ENCODE measurements at places on chromosomes 6 and 20. TPM values are rescaled to one million over a fixed set of nuclear protein-coding genes. Genes with fewer than 3 reads are reported as not detected.

CYP39A1 gene
- not detected for total RNA-seq

CNBD2 gene
- total RNA-seq, result 8.4 TPM

SEL1L2 gene
- total RNA-seq, result not detected

ZNF334 gene
- total RNA-seq, result 1.1 TPM

IRF4 gene
- total RNA-seq, result 554 TPM

HSP90AB1 gene
- 915 TPM for total RNA-seq

BFSP1 gene
- total RNA-seq, result 1.2 TPM

PAK1IP1 gene
- 21.1 TPM for total RNA-seq

HLA-DOB gene
- total RNA-seq, result 8.1 TPM

SPATS1 gene
- total RNA-seq, result not detected

PHACTR1 gene
- total RNA-seq, result 0.16 TPM

SLC22A7 gene
- not detected for total RNA-seq

NFATC2 gene
- total RNA-seq, result 29.4 TPM

ME1 gene
- total RNA-seq, result 0.32 TPM

MUC21 gene
- not detected for total RNA-seq

GABRR2 gene
- total RNA-seq, result 0.46 TPM

ABHD16B gene
- total RNA-seq, result not detected

KCNS1 gene
- total RNA-seq, result 0.23 TPM

HSPA1L gene
- 3.1 TPM for total RNA-seq

HMGN3 gene
- 35.2 TPM for total RNA-seq

SLC32A1 gene
- total RNA-seq, result 0.12 TPM

GMNN gene
- total RNA-seq, result 50.8 TPM

BCL2L1 gene
- 152 TPM for total RNA-seq

NCOA3 gene
- 113 TPM for total RNA-seq

BMP7 gene
- total RNA-seq, result 0.39 TPM

ATP9A gene
- 3.8 TPM for total RNA-seq

ZHX3 gene
- 10.2 TPM for total RNA-seq

FRK gene
- total RNA-seq, result 0.02 TPM

MAP7 gene
- total RNA-seq, result 1.3 TPM

DDX43 gene
- total RNA-seq, result 0.93 TPM

DCDC2 gene
- total RNA-seq, result 0.12 TPM

GPRC6A gene
- total RNA-seq, result not detected

YWHAB gene
- total RNA-seq, result 196 TPM

SPATA2 gene
- 10.6 TPM for total RNA-seq

CLDN20 gene
- not detected for total RNA-seq

BNIP5 gene
- not detected for total RNA-seq

RNF144B gene
- total RNA-seq, result 11.9 TPM

CALHM6 gene
- total RNA-seq, result 5.3 TPM
